SHP77 (cell line): ENCODE measurements at places on chromosomes 3 and 15.

- DNase-seq, result no peak
Measured at GRCh38 chr3:186432189-186432588, 70.2 kb upstream of the DGKG start.

DNA sequence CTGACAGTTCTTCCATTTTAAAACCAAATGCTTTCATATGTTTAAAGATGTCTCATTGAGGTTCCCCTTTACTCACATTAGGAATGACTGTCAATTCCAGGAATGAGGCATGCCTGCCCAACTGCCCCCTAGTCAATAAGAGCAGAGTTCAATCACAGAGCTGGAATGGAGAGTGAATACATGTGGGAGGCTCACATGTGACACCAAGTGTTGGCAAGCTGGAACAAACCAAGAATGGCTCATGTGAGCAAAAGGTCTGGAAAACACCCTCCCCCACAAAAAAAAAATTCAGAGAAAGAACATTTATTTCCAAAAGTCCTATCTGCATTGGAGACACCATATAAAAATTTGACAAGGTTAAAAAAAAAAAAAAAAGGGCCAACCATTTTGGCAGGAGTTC, 3.7 kb downstream of the PBRM1 start:
- DNase-seq, result no peak

- DNase-seq, result no peak
Measured at GRCh38 chr15:34161329-34161963, 48.5 kb downstream of the KATNBL1 start.

- no peak for DNase-seq
Measured at GRCh38 chr3:18919158-18919557, 229.2 kb upstream of the KCNH8 start.

DNA sequence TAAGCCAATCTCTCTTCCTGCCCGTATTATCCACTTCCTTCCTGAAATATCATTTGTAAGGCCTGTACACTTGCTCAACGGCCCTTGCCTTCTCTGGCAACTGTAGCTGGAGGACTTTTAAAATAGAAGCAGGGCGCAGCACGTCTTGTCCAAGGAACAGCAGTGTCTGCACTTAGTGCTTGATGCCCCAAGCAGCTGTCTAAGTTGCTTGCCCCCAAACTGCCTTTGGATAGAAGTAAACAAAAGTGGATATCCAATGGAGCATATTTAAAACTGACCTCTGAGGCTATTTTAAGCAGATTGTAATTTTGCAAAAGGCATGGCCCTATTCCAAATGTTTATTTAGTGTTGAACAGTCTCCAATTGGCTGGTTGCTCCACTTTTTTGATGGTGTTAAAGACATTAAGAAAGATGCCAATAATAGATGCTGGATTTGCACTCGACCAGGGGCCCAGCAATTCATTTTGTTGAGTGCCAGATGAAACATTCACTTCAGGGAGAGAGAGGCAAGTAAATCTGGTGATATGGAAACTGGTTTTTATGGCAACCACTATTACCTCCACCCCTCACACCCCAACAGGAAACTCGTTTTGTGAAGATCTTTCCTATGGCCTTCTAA, 526.8 kb upstream of the TBL1XR1 start:
- peak; percentile 45 for DNase-seq

- no peak for DNase-seq
Measured at GRCh38 chr15:90782442-90782841, 65.3 kb downstream of the BLM start.

DNA sequence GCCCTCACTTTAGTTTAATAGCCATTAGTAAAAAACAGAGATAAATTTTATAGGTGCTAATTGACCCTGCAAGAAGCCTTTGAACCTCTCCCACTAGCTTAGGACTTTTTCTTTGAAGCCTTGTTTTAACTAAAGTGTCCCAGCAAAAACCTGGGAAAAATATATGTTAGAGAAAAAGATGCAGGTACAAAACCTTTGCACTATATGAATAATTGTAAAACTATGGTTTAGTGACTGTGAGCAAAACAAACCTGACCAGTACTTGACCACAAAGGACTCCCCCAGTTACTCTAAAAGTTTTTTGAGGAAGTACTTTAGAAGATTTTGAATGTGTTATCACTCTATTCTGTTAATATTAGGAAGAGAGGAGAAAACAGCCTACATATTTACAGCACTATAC, 123.3 kb upstream of the TP63 start:
- no peak for DNase-seq

GRCh38 chr3:33111581-33111980, 2.2 kb upstream of the CRTAP start:
- no peak for DNase-seq

- DNase-seq, result no peak
Measured at GRCh38 chr3:135871311-135871710, 94.2 kb upstream of the PPP2R3A start.

DNA sequence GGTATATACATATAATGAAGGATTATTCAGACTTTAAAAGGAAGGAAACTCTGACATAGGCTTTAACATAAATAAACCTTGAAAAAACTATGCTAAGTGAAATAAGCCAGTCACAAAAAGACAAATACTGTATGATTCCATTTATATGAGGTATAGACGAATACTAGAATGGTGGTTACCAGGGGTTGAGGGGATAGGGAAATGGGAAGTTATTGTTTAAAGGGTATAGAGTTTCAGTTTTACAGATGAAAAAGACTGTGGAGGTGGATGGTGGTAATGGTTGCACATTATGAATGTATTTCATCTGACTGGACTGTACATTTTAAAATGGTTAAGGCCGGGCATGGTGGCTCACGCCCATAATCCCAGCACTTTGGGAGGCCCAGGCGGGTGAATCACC, 41.7 kb downstream of the FRMD5 start:
- DNase-seq, result no peak

GRCh38 chr15:80020731-80021130, 38.7 kb upstream of the ZFAND6 start:
- DNase-seq, result no peak

- DNase-seq, result no peak
Measured at GRCh38 chr3:94440767-94441493, 378.1 kb downstream of the NSUN3 start.

- no peak for DNase-seq
Measured at GRCh38 chr15:69154684-69155083, 5.8 kb upstream of the GLCE start.

DNA sequence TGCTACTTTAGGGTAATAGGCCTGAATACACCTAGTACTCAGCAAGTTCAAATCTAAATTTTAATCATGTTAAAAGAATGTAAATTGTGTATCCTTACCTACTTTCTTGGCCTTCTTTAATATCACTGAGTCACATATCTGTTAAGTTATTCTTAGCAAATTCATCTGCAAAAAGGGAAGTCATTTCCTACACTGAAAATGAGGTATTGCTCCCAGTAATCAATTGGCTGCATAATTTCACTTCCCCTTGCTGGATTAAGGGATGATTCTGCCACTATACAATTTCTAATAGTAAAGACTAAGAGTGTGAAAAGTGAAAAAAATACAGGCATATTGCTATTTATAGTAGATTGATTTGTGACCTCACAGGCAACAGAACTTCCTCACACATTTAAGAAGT, 47.8 kb downstream of the CCDC54 start:
- DNase-seq, result no peak

DNA sequence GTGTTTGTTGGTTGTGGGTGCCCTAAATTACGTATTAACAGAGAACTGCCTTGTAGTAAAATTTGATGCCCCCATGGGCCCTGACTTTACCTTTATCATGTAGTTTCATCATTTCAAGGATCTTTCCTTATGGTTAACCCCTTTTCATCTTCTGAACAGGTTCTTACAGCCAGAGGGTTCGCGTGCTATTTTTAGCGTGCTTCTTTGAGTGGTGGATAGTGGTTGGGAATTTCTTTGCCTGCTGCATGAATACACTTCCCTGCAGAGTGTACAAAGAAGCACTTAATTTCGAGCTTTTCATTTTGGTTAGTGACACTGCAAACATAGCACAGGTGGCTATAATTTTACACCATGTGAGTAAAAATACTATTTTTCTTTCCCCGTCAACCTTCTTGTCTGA, 231.8 kb downstream of the ROBO2 start:
- no peak for DNase-seq

DNA sequence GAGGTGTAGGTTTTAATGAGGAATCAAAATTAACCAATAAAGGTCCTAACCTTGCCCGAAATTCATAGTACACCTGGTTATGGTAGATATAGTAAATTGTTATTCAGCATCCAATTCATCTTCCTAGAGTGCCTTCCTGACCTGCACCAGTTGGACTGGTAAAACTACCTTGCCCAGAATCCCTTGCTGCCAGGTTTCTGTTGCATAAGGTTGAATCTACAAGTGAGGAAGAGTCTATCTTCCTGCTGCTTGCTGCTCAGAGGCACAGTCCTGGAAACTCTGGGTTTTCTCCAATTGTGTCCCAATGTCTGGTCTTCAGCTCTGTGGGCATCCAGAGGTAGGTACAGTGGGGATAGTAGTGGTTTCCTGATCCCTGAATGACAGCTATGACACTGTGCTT, 17.3 kb downstream of the CCDC54 start:
- no peak for DNase-seq
